ENCODE measurements at places on chromosomes 1 and 21. TPM values are rescaled to one million over a fixed set of nuclear protein-coding genes. Genes with fewer than 3 reads are reported as not detected.

GRCh38 chr1:39609618-39610331 is 29.7 kb downstream of the HEYL start:
- peak; percentile 55 for DNase-seq

GRCh38 chr1:209222826-209223225 is 360.7 kb upstream of the CAMK1G start:
- DNase-seq, result no peak

- no peak for DNase-seq
Observed at GRCh38 chr1:222736470-222736869, 532 bp upstream of the FAM177B start.

GRCh38 chr21:41831453-41831831 is 47.7 kb downstream of the PRDM15 start:
- DNase-seq, result no peak

- DNase-seq, result no peak
Observed at GRCh38 chr1:234614081-234614489, 4.1 kb upstream of the IRF2BP2 start.

GRCh38 chr1:204920511-204920910 is 49.8 kb downstream of the NFASC start:
- DNase-seq, result no peak

DNA sequence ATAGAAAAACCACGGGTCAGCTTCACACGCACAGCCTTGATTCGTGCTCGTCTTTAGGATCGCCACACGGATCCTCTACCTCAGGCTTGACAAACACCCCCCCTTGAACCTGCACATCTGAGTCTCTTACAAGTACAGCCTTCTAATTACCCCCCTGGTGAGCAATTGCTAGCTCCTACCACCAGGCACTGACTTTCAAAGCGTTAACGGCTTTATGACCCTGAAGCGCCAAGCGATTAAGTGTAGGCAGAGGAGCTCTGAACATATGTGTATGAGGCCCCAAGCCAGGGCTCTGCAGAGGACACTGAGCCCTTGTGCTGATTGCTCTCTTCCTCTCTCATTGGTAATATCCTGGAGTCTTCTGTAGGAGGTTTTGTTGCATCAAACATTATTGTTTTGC is 55.7 kb upstream of the EPHA8 start:
- DNase-seq, result no peak

DNA sequence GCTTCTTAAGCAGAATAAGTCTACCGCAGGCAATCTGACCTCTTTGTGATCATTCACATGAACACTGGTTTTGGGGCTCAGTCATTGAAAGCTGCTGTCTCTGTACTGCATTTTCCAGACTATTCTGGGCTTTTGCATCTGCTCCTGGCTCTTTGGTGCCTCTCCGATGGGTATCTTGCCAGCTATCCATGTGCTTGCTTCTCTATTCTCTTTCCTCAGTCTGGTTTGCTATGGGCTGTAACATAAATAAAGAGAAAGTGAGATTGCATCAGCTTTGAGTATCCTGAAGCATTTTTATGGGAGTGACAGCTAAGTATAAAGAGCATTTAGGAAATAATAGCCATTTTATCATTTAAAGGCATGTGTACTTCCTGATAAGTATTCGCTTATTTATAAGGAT is 70.7 kb downstream of the C1orf21 start:
- no peak for DNase-seq

DYNLT4 gene
- total RNA-seq, result 0.47 TPM

TSPEAR gene
- total RNA-seq, result not detected

ASPM gene
- 0.38 TPM for total RNA-seq

FAM89A gene
- total RNA-seq, result 6.5 TPM

SPRR4 gene
- total RNA-seq, result not detected

ICOSLG gene
- total RNA-seq, result 4.2 TPM
